ENCODE measurements at places on chromosomes 3 and 15.

- DNase-seq, result no peak
Measured at GRCh38 chr15:28998511-28998910, 112.7 kb downstream of the APBA2 start.

DNA sequence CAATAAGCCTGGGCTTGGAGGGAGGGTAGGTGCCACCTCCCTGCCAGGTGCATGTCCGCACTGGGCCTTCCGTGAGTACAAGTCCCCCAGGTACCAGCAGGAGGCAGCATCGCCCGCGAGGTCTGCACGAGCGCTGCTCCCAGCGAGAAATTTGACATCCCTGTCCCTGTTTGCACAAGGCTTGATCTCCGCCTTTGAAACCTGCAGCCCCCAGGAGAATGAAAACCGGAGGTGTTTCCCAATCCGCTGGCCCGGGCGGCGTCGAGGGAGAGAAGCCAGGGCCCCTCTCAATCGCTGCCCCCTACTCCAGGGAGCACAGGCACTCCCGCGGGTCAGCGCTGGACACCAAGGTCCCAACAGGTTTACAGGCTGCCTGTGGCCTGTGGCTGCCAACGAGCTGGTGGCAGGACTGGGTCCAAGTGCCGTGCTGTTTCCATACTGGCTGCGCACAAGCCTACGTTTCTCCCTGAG is 961 bp downstream of the HAPLN3 start:
- peak; percentile 62 for DNase-seq

- no peak for DNase-seq
Measured at GRCh38 chr3:24428481-24428880, 66.2 kb downstream of the THRB start.

DNA sequence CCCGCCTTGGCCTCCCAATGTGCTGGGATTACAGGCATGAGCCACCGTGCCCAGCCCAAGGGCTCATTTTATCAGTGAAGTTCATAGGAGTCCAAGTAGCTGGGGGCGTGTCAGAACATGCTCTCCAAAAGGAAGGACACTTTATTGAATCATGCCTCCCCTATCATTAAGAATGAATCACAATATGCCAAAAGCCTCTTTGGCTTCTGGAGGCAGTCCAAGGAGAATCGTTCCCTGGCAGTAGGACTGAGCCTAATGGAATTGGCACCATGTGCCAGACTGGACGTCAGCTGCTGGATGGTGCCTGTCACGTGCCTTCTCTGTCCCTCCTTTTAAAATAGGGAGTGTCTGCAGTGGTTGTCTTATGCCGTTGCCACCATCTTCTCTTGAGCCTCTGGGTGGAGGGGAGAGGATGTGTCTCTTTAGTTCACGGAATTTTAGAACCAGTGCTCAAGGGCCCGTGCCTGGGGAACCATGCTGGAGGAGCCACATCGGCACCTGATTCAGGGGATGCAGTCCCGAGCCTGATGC is 234.7 kb upstream of the LYSMD4 start:
- DNase-seq, result no peak

DNA sequence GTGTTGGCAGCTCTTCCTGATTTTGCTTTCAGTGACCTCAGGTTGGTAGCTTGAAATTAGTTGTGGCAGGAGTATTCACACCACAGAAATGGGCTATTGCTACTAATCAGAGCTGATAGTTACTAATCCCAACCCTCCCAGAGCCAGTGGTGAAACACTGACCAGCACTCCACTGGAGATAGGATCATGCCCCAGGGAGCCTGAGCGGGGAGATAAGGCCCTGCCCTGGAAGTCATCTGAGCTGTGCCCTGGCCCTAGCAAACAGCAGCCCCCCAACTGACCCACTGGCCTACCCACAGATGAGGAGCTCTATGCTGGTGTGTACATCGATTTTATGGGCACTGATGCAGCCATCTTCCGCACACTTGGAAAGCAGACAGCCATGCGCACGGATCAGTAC is 9.4 kb upstream of the GNAT1 start:
- DNase-seq, result no peak

GRCh38 chr3:71244153-71244825 is 339.2 kb downstream of the FOXP1 start:
- no peak for DNase-seq

DNA sequence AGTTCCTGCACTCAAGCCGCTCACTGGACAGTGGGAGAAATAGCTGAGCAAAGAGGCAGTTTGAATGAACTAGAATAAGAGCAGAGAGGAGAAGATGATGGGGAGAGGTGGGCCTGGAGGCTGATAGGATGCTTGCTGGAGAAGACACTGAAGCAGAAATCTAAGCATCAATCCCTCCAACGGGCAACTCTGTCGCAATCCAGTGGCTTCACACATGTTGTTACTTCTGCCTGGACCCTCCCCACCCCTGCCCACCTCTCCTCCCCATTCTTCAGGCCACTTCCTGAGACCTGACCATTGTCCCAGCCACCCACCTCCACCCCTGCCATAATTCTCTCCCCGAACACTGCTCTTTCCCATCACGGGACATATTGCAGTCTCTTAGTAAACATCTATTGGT is 76.0 kb downstream of the SRGAP3 start:
- DNase-seq, result no peak

DNA sequence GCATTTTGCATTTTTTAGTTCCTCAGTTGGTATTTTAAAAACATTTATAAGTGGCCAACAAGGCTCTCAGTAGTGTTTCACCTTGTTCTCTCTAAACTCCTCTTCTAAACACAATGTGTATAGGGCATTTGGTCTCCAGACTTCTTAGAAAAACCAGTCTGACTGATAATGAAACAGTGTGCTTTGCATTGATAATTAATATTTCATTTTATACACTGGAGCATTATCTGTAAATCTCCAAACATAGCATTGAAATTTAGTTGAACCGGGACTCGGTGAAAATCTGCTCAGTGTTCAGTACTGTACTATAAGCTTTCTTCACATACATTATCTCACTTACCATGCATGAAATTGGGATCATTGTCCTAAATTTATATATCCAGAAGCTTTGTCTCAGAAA is 53.6 kb downstream of the SETD5 start:
- DNase-seq, result no peak

Measured in ACHN (cell line).